T-helper 17 cell (primary cell): ENCODE measurements at places on chromosomes 11 and 22.

DNA sequence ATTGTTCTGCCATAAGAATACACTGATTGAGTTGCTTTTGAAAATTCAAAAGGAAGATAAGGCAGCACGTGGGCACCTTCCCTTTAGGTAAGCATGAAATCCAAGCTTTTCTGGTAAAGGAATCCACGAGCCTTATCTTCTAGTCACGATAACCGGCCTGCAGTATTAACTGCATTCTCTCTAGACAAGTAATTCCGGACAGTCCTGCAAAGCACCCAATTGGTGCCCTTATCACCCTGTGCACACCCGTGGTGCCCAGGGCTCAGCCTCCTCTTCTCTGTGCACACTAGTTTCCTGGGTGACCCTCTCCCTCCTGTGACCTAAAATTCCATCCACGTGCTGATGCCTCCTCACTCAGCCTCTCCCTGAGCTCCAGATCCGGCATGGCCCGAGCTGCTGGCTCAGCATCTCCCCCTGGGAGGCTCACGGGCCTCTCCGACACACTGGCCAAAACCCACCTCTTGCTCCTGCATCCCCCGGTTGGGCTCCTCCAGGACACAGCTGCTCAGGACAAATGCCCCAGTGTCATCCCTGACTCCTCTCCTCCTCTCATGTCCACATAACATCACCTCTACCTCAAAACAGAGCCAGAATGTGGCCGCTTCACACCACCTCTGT is 63.7 kb downstream of the PACSIN2 start:
- DNase-seq = no peak

GRCh38 chr22:45865561-45866125 is 111.3 kb downstream of the WNT7B start:
- no peak for DNase-seq

- no peak for DNase-seq
Observed at GRCh38 chr22:21697880-21698279, 32.1 kb downstream of the PPIL2 start.

- no peak for DNase-seq
Observed at GRCh38 chr11:28343304-28344233, 235.4 kb downstream of the METTL15 start.

DNA sequence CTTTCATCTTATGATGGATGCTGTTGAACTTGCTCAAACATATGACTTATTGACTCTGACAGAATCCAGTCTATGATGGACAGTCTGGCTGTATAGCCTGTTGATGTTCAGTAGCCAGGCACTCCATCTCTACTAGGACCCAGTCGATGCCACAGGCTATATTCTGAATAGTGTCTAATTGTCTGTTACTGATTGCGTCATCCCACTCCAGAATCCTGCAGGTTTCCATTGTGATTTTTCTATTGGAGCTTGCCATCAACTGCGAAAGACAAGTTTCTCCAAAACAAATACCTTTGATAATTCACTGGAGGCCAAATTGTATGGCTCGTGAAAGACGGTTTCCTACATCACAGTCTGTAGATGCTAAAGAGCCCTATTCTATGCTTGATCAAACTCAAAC is 481.7 kb upstream of the CHORDC1 start:
- DNase-seq = no peak

DNA sequence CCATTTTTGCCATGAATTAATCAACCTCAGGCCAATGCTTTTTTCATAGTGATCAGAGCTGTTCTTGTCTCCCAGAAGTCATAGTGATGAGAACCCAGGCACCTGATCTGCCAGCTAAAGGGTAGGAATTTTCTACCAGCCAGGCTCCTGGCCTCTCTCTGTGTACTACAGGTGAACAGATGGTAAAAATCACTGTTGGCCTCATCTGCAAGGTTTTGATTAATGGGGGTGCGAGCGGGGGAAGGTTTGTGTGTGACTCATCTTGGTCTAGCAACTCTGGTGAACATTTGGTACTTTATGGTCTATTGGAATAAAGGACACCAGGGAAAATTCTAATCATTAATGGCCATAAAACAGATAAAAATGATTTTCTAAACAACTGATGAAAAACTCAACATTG is 14.4 kb upstream of the APOL4 start:
- no peak for DNase-seq

GRCh38 chr11:101583251-101584128 is at the start of gene TRPC6:
TRPC6 (minus strand) TSS chr11:101584007; CDS start chr11:101583503, 504 bp downstream.
- no peak for DNase-seq

DNA sequence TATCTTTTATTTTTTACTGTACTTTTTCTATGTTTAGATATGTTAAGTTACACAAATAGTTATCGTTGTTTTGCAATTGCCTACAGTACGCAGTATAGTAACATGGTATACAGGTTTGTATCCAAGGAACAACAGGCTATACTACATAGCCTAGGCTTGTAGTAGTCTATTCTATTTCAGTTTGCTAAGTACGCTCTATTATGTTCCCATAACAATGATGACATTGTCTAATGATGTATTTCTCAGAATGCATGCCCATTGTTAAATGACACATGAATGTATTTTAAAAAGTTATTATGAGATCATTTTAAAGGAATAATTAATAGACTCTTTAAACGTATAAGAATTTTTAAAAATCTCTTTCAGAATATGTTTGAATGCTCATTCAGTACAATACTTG is 696.7 kb upstream of the CCDC90B start:
- DNase-seq = no peak

DNA sequence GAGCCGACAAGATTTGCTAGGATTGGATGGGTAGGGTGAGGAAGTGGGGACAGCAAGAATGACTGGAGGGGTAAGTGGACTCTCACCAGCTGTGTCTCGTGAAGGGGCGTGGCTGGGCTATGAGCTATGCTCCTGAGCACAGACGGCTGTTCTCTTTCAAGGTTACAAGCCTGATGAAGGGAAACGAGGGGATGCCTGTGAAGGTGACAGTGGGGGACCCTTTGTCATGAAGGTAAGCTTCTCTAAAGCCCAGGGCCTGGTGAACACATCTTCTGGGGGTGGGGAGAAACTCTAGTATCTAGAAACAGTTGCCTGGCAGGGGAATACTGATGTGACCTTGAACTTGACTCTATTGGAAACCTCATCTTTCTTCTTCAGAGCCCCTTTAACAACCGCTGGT is 19.9 kb downstream of the F2 start:
- no peak for DNase-seq

DNA sequence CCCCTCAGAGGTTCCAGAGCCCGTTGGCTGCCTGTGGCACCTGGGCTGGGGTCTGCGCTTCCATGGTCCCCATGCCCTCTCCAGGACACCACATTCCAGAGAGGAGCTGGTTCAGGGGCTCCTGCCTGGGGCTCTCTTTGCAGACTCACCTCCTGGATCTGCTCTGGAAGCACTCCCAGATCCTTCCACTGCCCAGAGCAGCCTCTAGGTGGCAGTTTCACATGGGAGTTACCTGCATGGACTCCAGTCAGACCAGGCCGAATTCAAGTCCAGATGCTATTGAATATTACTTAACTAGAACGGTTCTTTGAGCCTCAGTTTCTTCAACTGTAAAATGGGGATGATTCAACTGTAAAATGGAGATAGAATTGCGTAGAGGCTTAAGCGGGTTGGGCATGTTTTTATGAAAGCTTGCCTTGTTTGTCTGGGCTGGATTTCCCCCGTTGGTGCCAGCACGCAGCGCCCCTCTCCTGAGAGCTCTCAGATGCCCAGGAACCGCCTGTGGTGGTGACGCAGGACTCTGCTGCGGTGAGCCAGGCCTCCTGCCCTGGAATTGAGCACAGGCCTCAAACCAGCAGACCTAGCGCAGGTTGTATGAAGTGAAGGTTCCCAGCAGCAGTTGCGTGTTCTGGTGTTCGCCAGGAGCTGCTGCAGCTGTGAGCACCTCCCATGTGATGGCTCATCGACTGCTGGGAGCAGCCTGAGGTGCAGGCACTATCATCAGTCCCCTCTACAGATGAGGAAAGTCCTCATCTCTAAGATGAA is 44.2 kb downstream of the LMO1 start:
- DNase-seq = no peak

- DNase-seq = no peak
Observed at GRCh38 chr11:110509472-110509871, 79.7 kb downstream of the FDX1 start.

DNA sequence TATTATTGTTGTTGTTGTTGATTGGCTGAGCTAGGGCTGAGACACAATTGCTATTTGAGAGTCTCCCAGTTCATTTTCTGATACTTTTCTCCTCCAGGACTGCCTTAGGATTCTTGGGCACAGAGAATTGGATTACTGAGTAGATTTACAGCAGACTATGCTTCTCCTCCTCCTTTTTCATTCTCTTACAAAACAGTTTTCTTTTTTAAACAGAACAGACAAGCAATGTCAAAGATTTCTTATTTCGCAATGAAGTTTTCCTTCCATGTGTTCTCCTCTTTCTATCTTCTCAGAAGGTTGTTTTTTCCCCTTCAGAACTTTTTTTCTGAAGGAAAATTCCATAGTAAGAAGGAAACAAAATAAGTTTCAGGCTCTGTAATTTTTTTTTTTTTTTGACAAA is 19.8 kb upstream of the TIMP3 start:
- no peak for DNase-seq

GRCh38 chr11:76857781-76858410 is 2.8 kb upstream of the ACER3 start:
- DNase-seq = no peak

GRCh38 chr11:15053191-15053685 is 20.2 kb upstream of the CALCB start:
- DNase-seq = no peak

- no peak for DNase-seq
Observed at GRCh38 chr11:78085972-78086371, 6.3 kb upstream of the NDUFC2 start.

- DNase-seq = no peak
Observed at GRCh38 chr22:18032455-18033101, 8.2 kb upstream of the MICAL3 start.

DNA sequence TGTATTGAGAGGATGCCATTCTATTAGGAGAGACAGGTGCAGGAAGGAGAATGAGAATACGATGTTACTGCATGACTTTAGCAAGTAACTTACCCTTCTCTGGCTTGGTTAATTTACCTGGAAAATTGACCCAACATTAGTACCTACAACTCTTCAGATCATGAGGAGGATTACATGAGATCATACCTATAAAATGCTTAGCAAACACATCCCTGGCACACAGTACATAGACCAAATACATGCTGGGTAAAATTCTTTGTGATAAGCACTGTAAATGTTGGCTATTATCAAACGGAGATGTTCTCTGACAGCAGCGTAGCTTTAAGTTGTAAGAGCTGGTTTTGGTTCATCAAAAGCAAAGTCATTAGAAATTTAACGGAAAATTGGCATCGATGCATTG is 28.8 kb downstream of the LARGE1 start:
- no peak for DNase-seq

- DNase-seq = no peak
Observed at GRCh38 chr22:38069372-38070249, 12.4 kb downstream of the PICK1 start.

DNA sequence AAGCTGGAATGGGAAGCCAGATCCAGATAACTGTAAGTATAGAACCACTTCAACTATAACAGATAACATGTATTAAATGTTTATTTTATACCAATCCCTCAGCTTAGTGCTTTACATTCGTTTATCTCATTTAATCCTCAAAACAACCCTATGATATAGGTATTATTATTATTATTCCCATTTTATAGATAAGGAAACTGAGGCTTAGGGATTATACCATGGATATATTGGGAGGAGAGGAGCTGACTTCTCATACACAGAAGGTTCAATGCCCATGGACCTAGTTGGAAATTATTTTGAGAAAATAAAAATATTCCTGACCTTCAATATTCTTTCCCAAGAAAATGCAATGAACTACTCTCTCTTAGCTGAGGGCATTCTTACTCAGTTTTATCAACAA is 140.4 kb upstream of the C11orf58 start:
- DNase-seq = no peak

GRCh38 chr22:36770513-36771231 is 5.2 kb downstream of the IFT27 start:
- DNase-seq = no peak

DNA sequence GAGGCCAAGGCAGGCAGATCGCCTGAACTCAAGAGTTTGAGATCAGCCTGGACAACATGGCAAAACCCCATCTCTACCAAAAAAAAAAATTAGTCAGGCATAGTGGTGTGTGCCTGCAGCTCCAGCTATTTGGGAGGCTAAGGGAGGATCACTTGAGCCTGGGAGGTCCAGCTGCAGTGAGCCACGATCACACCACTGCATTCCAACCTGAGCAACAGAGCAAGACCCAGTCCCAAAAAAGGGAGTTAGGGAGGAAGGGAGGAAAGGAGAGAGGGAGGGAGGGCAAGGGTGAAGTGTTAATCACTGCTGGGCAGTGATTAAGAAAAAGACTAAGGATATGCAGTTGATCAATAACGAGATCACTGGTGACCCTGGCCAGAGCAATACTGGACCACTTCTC is 56.0 kb upstream of the APOA1 start:
- no peak for DNase-seq

- DNase-seq = no peak
Observed at GRCh38 chr11:132535830-132536229, 996.5 kb downstream of the OPCML start.

DNA sequence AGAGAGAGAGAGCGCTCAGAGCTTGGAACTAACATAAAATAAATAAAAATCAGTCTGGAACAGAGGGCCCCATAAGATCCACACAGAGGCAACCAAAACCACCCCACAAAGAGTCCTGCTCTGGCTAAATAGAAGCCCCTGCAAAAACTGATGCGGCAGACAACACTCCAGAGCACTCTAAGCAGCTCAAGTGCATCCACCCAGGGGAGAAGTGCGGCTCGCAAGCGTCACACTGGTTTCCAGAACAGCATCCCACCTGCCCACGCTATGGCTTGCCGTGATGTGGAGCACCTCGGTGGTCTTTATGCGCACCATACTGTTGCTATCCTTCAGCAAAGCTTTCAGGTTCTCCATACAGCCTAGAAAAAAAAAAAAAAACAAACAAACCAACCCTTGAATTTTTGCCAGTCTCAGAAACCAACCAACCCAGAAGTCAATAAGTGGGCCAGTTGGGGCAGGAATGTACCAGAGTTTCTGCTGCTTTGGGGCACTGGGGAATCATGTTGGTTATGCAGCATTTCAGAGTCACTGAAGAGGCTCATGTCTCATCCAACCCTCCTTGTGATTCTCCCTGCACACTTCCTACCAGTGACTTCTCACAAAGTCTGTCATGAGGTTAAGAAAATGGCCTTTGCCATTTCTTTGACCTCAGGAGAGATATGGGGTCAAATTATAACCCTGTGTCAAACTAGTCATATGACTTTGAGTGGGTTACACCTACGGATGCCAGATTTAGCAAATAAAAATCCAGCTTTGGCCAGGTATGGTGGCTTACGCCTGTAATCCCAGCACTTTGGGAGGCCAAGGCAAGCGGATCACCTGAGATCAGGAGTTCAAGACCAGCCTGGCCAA is 3.0 kb downstream of the RSPH14 start:
- DNase-seq = no peak

GRCh38 chr11:1888347-1888753 is 3.3 kb downstream of the PRR33 start:
- DNase-seq = peak; percentile 10

DNA sequence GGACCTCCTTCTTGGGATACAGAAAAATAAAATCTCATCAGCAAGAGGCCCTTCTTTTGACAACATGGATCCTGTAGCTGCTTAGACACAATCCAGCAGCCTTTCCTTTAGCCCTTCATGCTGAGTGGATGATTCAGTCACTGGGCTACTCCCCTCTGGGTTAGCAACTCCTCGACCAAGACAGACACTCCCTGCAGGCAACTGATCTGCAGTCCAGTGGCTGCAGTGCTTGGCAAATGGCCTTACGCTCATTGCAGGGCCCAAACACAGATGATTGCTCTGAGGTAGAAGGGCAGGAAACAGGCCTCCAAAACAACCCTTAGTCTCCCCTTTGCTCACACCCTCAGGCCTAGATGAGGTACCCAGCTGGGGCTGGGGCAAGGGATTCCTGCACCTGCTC is 73.2 kb upstream of the OPCML start:
- DNase-seq = no peak
